ENCODE measurements at places on chromosomes 6 and 20.

GRCh38 chr6:72788188-72788587 lies 166.3 kb downstream of the KCNQ5 start:
- DNase-seq, result no peak

GRCh38 chr6:18186033-18186432 lies 30.8 kb downstream of the KDM1B start:
- DNase-seq, result no peak

DNA sequence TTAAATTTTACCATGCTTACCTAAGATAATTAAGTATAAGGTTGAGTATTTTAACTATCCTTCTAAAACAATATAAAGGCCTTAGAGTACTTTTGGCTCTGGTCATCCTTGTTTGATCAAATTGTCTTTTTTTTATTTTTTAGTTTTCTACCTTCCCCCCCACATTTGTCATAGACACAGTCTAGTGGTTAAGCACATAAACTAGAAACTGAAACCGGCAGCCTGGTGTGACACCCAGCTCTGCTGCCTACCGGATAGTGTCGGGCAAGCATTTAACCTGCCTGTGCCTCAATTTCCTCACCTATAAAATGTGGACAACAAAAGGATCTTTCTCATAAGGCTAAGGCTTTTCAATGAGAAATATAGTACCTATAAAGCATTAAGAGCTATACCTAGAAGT lies 21.6 kb upstream of the TULP4 start:
- peak; percentile 74 for DNase-seq

GRCh38 chr6:26221186-26221585 lies 134.0 kb downstream of the HFE start:
- DNase-seq, result no peak

DNA sequence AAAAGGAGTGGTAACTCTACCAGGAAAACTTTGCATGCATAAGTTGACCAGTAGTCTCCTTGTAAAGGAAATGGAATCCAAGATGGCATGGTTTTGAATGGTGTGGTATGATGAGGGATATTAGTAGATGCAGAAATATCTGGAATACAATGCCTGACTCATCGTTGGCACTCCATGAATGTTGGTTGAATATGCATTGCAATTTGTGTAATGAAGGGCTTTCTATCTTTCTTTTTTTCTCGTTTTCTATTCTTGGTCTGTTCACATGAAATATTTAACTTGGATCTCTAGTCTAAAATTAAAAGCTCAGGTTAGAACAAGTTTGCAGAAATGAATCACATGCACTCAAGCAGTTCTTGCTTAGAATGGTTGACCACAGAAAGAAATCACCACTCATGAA lies 277.3 kb upstream of the PRND start:
- DNase-seq, result no peak

DNA sequence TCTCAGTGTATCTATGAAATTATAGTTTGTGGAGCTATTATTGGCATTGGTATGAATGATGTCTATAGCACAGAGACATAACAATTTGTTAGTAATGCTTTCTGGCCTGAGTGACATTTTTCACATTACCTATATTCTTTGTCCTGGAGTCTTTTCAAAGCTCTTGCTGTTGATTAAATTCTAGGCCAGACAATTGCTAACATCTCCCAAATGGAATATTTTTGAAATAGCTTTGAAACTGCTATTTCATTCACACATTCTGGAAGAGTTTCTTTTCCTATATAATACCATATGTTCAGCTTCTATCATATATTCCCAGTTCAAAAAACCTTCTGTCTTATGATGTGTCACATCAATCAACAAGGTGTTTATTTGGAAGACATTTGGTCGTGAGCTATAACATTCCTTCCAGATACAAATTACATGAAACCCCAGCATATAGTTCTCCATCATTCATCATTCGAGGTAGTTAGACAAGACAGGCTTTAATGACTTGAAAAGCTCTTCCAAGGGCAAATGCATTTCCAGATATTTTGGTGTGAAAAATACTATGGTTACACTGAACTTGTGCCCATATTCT lies 452.8 kb downstream of the KHDRBS2 start:
- no peak for DNase-seq

DNA sequence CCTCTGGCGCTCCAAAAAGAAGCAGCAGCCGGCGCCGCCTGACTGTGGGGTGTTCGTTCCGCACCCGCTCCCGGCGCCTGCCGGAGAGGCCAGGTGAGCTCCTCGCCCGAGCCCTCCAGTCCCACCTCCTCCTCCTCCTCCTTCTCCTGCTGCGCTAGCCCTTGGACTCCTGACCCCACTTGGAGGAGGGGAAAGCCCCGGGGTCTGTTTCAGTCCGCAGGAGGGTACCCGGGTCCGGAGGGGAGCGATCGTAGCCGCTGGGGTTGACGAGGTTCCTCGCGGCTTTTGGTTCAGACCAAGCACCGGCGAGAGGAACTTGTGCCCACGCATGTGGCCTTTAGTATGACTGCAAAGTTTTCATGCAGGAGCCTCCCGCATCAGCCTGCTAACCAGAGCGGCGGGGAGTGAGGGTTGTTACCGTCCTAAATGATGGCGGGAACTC lies 493 bp downstream of the CRYBG1 start:
- no peak for DNase-seq

GRCh38 chr6:128032042-128032441 lies 131.2 kb upstream of the THEMIS start:
- DNase-seq, result no peak

All from CD4-positive, alpha-beta T cell treated with Interleukin-15 for 1 hour (primary cell).